Kidney tubule cell (primary cell): ENCODE measurements at places on chromosomes 5 and 9.

DNA sequence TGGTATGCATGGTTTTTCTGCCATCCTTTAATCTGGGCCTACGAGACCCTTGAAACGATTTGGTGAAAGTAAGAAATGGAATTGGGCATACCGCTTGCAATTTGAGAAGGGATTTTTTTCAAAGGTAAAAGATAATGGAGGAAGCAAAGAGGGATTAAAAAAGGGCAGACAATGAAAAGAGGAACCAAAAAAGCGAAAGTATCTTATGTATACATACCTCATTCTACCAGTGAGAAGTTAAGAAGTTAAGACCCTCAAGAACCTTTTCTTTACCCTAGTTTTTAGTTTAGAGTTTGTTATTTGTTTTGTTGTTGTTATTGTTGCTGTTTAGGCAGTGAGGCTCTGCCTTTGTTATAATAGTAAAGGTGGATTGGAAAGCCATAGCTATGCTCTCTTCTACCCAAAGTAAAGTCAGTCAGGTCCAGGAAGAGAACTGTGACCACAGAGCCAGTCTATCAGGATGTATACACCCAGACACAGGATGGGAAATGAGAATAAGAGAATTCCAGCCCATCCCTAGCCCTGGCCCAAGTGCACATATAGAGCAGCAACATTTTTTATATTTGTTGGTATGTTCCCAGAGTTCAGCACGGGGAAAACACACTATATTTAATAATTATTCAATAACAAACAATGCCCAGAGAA lies 166.6 kb downstream of the RFX3 start:
- no peak for DNase-seq

GRCh38 chr5:83740741-83741140 lies 20.1 kb upstream of the HAPLN1 start:
- no peak for DNase-seq

- no peak for DNase-seq
These were observed 423.8 kb downstream of the TMEM161B start for GRCh38 chr5:87844866-87845265.

DNA sequence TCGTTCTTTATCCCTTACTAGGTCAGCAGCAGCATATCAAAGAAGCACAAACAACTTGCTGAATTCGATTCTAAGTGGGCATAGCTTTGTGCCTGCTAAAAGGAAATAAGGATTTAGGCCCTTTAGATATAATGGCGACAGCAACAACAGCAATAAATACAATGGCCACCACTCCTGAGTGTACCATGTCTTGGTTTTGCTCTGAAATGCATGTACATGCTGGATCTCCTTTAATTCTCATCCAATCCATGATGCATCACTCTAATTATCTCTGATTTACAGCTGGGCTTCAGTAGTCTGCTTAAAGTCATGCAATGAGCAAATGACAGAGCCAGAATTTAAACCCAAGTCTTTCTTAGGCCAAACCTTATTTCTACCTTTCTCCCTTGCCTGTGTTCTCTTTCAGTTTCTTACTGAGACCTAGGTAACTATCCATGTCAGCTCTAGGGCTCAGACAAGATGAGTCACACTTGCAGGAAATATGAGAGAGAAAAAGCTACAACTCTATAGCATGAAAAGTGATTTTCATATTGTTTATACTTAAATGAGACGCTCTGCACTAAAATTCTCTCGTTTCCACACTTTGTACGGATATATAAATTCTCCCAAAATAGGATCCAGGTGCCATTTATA lies 111.8 kb downstream of the HMHB1 start:
- DNase-seq = peak; percentile 63

DNA sequence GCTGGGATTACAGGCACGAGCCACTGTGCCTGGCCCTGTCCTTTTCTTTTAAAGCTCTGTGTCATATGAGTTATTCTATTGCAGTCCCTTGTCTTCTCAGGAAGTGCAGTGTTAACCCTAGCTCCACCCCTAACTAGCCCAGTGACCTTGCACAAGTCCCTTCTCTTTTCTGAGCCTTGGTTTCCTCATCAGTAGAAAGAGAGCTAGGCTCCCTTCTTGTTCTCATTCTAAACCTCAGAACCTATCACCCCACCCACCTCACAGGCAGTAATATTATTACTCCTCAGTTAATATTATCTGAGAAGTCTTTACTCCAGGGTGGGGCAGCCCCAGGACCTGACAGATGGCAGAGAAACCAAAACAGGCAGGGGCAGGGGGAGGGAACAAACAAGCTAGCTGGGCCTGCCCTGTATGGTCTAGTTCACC lies 7.2 kb downstream of the CYFIP2 start:
- DNase-seq = no peak

- DNase-seq = no peak
These were observed 25.4 kb upstream of the MYOT start for GRCh38 chr5:137842296-137842695.

DNA sequence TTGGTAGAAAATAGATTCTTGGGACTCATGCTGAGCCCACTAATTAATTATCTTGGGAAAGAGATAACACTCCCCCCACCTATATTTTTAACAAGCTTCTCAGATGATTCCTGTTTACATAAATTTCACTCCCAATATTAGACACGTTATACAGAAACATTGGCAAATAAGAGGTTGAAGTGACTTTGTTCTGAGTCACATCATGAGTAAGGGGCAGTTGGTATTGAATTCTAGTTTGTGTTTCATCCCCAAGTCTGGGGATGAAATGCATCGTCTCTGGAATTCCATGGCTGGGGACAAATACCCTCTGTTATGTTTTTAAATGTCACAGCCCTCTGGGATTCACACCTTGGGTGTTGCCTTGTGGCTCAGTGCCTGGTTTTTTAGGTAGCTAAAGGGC lies 41.0 kb downstream of the BASP1 start:
- peak; percentile 51 for DNase-seq

DNA sequence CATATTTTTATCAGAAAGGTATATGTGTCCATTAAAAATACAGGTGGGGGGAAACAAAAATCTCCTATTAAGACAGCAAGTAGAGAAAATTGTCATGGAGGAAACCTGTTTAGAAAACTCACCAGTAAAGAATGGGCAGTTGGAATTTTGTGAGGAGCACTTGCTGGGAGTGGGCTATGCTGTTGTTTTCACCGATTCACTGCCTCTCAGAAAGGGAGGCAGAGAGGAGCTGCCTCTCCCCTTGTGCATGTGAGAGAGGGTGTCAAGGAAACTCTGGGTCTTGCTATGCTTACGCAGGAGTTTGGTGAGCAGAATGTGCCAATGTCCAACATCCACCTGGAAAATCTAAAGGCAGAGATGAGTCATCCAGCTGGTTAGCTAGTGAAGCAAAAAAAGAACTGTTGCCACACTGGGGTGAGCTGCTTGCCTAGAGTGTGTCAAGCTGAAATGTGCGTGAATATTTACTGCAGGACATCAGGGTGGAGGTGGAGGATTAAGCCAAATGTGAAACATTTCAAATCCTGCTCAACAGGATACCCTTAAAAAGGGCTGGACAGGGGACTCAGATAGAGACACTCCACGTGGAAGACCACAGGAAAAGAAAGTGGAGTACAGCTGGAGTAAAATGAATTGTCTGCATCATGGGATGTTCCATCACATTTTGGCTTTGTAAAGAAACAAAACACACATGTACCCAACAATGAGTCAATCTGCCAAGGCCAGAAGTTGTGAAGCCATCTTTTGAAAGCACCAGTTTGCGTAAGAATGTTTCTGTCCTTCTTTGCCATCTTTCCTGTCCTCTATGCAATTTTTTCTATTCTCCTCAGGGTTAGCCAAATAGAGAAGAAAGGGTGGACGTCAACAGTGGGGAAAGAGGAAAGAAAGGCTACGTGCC lies 449.7 kb upstream of the MPDZ start:
- DNase-seq = peak; percentile 72

- DNase-seq = peak; percentile 82
These were observed 92.3 kb downstream of the GAS1 start for GRCh38 chr9:86854898-86855523.

- DNase-seq = no peak
These were observed 70.3 kb upstream of the RARS1 start for GRCh38 chr5:168415971-168416370.

DNA sequence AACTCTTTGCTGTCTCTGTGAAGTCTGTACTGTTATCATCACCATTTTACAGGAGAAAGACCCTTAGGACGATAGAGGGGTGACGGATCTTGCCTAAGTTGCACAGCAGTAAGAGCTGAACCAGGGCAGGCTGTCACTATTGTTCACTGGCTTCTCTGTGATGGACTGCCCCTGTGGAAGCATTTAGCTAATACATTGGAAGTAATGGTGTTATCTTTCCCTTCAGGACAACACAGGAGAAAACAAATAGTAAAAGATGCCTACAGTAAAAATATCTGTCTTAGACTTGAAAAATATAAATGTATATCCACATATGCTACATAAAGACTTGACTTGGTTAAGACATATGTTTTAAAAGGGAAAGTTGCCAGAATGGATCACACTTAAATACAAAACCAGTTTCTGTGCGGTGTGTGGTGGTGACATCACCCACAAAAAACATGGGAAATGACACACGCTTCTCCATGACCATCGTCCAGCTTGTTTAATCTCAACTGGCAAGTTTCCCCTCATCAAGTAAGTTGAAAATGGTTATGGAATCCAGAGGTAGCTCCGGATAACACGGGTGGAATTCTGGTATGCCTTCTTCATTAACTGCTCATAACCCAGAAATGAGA lies 351.8 kb downstream of the EBF1 start:
- no peak for DNase-seq

GRCh38 chr5:178626484-178627258 lies at the start of gene CLK4:
Gene CLK4 (minus strand): TSS chr5:178627050. CDS start chr5:178623416, 3,634 bp downstream.
- DNase-seq = peak; percentile 95

DNA sequence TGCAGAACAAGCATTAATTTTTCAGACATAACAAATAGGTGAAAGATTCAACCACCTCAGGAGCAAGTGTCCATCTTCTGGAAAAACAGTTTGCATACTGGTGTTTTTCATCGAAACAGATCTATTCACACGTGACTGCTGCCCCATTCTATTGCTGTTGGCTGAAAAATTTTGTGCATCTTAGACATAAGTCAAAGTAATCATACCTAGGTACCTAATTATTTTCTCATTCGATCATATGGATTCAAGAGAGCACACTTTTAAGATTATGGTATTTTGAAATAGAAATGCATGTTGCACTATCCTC lies 72.9 kb upstream of the CDH6 start:
- DNase-seq = no peak

GRCh38 chr9:127650518-127650917 lies 38.4 kb downstream of the STXBP1 start:
- DNase-seq = no peak

- no peak for DNase-seq
These were observed 6.8 kb downstream of the TMEM250 start for GRCh38 chr9:136111910-136112309.

GRCh38 chr5:1524799-1525623 lies 1.3 kb upstream of the LPCAT1 start:
- no peak for DNase-seq

DNA sequence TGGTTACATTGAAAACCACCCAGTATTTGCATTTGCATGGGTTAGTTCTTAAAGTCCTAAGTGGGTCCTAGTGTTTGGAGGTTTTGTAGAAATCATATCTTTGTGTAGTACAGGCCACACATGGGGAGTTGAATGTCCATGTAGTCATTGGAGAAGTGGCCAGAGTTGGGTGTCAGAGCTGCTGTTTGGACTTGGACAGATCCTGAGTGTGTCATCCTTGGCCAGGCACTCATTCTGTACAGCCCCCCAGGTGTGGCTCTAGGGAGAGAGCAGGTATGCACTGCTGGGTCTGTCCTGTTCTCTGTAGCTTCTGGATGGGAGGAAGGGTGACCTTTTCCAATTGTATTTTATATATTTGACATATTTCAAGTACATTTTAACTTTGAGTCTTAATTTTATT lies 82.4 kb downstream of the IQGAP2 start:
- DNase-seq = no peak

GRCh38 chr5:10743526-10743925 lies 17.5 kb downstream of the DAP start:
- DNase-seq = no peak

GRCh38 chr9:120845255-120845654 lies 2.5 kb upstream of the PSMD5 start:
- DNase-seq = no peak

GRCh38 chr5:71864730-71865601 lies 145.9 kb downstream of the CARTPT start:
- DNase-seq = peak; percentile 12

- DNase-seq = no peak
These were observed 26.2 kb downstream of the AGTPBP1 start for GRCh38 chr9:85715587-85715986.
